Fibroblast of the aortic adventitia (primary cell): ENCODE measurements at places on chromosomes 11 and 22. TPM values are rescaled to one million over a fixed set of nuclear protein-coding genes. Genes with fewer than 3 reads are reported as not detected.

DNA sequence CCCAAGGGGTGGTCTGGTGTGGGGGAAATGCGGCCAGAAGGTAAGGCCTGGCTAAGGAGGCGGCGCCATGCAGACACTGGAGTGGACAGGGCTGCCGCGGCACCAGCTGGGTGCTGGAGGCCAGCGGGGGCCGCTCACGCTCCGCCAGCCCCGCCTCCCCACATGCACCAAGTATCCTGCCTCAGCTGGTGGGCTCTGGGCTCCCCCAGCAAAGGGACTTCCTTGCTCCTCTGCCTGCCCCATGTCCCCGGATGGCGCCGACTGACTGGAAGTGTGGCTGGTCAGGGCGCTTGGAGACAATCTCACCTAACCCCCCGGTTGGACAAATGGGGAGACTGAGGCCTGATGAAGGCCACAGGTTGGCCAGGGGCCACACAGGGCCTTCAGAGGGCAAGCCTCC, 7.6 kb upstream of the CHADL start:
- DNase-seq = no peak

DNA sequence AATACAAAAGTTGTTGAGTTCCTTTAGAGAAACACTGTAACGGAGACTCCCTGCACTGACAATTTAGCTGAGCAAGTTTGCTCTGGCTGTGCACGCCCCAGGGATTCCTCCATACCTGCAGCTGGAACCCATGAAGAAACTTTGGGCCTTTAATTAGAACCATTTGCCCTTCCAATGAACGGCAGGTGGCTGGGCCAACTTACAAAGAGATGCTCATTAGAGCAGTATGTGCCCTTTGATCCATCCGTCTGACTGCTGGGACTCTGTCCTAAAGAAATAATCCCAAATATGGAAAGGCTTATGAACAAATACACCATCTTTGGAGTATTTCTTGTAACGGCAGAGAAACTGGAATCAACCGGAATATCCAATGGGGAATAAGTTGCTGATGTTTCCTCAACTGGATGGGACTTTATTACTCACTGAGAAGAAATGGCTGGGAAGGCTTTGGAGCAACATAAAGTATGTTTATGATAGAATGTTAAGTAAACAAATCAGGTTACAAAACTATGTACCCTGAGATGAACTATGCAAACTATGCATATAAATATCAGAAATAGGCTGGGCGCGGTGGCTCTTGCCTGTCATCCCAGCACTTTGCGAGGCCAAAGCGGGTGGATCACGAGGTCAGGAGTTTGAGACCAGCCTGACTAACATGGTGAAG, 24.4 kb upstream of the FBLN1 start:
- peak; percentile 90 for DNase-seq

GRCh38 chr11:92894197-92894596, 75.3 kb upstream of the MTNR1B start:
- no peak for DNase-seq

Gene CARD18
- not detected in 2 replicates for total RNA-seq

- peak; percentile 27 for DNase-seq
Observed at GRCh38 chr22:27097506-27097905, 440.1 kb downstream of the MIAT start.

DNA sequence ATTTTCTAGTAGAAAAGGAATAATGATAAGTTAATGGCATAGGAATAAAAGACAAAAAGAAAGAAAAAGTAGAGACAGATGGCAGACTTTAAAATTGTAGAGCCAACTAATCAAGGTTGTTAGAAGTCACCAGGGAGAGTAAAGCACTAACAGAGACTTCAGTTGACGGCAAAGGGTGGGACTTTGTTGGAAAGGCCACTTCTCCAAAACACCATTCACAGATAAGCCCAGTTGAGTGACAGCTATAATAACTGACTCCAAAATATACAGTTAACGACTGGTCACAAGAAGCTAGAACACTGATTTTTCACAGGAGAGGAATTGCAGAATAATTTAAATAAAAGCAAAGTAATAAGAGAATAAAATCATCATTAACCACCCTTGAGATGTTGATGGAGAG, 16.0 kb upstream of the SOX6 start:
- no peak for DNase-seq

Gene SLC43A1
- 11.4 and 15.3 TPM in 2 replicates for total RNA-seq

DNA sequence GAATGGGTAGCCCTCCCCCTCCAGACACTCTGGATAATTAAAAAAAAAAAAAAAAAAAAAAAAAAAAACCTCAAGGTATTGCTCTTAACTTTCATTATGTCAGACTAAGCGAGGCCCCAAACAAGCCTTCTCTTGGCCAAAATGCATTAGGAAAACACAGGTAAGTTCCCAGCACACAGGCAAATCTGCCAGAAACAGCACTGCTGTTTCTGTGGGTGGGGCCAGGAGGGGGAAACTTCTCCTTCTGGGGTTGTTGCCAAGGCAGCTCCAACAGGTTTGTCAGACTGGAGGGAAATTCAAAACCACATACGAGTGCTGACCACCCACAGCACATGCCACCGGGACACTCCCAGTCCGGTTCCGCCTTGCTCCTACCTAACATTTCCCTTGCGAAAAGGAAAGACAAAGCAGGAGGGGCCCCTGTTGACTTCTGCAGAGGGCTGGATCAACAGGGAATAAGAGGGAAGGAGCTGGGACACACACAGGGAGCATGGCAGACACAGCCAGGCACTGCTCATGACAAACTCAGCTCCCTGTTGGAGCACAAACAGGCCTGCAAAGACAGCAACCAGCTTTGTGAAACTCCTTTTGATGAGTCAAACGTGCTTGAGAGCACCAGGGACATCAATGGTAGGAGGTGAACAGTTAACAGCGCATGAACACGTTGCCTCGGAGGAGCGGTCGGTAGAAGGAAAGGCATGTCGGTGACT, 55.0 kb downstream of the MYH9 start:
- peak; percentile 45 for DNase-seq

Gene ST14
- 0.09 TPM in 1 of 2 replicates, not detected in the other for total RNA-seq

Gene EFCAB6
- 2.5 and 2.7 TPM in 2 replicates for total RNA-seq

DNA sequence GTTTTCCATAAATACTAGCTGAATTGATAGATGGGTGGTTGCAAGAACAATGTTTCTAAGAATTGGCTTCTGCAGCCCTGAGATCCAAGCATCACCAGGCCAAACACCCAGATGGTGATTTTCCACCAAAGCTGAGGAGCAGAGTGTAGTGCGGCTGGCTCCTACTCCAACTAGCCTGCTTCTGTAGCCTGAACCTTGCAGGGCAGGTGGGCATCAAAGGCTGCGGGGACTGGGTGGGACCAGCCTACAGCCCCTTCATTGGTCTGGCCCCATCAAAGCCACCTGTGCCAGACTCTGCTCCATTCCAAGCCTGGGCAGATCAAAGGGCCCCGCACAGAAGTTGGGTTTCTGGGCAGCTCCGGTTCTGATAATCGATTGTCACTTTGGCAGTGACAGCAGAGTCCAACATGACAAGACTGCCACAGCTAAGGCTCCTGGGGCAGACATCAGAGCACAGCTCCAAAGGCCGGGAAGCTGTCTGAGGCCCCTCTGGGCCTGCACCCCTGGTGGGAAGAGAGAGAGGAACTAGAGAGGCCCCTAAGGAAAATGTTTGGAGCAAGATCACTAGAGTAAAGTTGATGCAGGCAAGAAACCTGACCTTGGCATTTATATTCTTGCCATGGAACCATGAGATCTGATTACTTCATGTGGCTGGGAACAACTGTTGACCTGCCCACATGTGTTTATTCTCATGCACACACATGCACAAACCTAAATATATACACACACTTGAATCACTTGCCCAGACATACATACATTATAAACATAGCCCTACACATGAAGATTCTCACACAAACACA, 582.9 kb downstream of the INSC start:
- DNase-seq = no peak

GRCh38 chr11:72398058-72398758, 36.1 kb downstream of the CLPB start:
- DNase-seq = no peak

DNA sequence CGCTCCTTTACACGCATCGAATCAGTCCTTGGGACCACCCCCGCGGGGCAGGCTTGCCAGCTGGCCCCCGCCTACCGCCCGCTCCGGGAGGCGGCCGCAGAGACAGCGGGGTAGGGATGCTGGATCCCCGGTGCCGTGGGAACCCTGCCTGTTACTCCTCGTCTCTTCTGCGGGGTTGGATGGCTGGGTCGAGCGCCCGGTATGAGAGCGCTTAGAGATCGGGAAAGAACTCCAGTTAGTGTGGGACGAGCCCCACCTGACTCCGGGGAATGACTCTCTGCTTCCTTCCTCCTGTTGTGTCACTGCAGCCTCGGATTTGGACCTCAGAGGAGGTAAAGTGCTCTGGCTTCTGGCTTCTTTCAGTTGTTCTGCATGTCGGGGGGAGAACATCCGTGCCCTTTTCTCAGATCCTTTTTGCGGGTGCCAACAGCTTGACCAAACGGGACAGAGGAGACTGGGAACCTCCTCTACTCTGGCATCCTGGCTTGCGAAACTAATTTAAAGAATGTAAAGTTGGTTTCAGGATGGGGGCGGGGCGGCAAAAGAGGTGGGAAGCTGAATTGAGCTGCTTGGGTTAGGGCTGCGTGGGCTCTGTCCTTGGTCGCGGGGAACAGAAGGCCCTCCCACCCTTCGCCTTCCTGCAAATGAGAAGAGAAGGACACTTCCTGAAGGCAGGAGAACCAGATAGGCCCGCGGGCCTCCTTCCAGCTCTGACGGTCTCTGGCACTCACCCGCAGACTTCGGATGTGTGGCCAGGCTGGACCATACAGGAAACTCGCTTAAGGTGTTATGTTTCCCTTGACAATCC, 938 bp downstream of the LAYN start:
- DNase-seq = peak; percentile 66

Gene OR8G1
- total RNA-seq = not detected in 2 replicates

DNA sequence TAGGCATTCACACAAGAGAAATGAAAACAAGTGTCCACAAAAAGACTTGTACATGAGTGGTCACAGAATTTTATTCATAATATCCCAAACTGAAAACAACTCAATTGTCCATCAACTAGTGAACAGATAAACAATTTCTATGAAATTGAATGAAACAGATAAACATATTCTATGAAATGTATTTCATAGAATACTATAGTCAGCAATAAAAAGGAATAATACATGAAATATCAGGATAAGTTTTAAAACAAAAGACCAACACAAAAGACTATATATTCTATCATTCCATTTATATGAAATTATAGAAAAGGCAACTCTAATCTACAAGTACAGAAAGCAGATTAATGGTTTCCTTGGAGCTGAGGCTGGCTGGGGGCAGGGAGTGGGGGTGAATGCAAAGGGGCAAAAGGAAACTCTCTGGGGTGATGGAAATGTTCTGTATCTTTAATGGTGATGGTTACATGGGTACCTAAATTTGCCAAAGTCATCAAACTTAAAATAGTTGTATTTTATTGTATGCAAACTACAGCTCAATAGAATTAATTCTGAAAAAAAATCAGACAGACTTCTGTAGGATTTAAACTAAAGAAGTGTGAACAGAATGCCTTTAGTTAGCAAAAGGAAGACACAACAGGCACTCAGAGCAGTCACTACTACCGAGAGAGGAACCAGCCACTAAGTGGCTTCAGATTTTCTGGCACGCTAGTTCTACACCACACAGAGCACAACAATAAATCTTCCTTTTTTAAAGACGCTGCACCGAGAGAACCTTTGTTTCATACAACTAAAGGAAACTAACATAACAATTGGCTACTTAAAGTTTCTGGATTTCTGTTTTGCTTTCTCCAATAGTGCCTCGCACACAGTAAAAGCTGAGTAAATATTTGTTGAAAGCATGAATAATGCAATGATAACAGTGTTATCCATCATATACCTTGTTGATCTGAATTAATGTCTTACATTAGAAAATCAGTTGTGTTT, 15.4 kb downstream of the CCDC34 start:
- DNase-seq = no peak

Gene CCDC89
- 4.2 and 7.9 TPM in 2 replicates for total RNA-seq

DNA sequence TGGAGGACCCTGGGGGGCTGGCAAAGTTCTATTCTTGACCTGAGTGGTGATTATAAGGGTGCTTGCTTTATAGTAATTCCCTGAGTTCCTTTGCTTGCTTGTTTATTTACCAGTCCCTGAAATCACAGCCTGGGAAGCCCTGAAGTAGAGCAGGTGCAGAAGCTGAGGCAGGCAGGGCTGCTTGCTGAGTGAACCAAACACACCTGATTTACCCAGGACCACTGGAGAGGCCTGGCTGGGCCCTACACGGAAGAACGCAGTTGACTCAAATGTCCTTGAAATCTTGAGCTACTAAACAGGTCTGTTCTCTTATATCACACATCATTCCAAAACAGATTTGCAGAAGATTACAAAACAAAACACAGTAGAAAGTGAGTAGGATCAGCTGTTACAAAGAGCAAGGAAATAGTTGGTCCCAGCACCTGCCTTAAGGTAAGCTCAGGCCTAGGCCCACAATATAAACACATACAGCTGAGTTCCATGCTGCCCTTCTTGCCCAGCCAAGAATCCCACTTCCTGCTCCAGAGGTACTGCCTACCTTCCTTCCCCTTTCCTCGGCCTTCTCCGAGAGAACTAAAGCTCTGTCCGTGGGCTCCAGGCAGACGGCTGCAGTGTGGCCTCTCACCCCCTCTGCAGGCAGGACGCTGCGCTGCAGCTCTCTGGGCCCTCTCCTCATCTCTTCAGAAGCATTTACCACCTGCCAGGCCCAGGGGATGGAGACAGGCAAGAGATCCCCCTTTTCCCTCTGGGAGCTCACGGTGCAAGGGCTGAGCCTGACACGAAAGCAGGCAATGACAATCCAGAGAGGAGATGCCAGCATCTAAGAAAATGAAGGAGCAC, 46.1 kb upstream of the SCUBE2 start:
- peak; percentile 66 for DNase-seq

- DNase-seq = no peak
Observed at GRCh38 chr11:83011333-83012167, 60.1 kb downstream of the RAB30 start.

GRCh38 chr22:49935561-49935960, 17.1 kb downstream of the CRELD2 start:
- DNase-seq = peak; percentile 57

Gene FOLH1
- not detected in 2 replicates for total RNA-seq

- DNase-seq = no peak
Observed at GRCh38 chr11:11965192-11965591, 43.2 kb downstream of the DKK3 start.

- DNase-seq = peak; percentile 75
Observed at GRCh38 chr11:79150966-79151365, 289.9 kb downstream of the TENM4 start.

DNA sequence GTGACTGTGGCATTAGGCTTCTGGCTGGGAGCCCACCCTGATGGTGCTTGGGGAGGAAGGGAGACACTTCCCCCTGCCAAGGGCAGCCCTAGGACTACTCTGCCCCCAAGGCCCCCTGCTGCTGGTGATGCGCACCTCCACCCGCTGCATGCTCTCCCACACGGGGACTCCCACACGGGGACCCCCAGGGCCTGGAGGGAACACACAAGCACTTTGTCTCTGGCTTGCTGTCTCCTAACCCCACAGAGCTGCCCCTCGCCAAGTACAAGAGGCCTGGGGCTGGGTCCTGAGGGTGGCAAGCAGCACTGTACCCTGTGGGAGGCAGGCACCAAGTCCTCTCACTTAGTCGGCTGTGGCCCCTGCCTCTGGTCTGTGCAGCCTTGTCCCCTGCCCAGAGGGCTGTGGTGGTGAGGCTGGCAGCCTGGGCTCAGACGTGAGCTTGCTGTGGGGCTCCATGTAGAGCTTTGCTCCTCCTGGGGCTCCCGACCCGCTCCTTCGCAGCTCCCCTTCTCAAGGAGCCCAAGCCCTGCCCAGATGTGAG, 7.9 kb downstream of the LRRC75B start:
- no peak for DNase-seq
